ENCODE measurements at places on chromosomes 3 and 15.

DNA sequence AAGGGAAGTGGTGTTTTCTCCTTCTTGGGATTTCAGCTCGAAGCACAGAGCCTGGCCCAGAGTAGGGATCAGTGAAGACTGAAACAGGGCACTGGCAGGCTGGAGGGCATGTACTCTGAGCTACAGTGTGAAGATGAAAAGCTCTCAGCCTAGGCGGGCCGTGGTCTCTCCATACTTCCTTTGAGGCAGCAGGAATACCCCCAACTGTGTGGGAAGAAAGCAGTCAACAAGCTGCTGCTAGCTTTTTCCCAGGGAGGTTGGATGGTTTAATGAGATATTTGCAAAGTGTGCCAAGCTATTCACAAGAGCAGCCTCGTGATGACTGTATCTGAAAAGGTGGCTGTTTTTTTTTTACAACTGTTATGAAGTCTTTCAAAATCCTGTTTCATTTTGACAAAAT lies 47.2 kb downstream of the NMNAT3 start:
- no peak for DNase-seq

DNA sequence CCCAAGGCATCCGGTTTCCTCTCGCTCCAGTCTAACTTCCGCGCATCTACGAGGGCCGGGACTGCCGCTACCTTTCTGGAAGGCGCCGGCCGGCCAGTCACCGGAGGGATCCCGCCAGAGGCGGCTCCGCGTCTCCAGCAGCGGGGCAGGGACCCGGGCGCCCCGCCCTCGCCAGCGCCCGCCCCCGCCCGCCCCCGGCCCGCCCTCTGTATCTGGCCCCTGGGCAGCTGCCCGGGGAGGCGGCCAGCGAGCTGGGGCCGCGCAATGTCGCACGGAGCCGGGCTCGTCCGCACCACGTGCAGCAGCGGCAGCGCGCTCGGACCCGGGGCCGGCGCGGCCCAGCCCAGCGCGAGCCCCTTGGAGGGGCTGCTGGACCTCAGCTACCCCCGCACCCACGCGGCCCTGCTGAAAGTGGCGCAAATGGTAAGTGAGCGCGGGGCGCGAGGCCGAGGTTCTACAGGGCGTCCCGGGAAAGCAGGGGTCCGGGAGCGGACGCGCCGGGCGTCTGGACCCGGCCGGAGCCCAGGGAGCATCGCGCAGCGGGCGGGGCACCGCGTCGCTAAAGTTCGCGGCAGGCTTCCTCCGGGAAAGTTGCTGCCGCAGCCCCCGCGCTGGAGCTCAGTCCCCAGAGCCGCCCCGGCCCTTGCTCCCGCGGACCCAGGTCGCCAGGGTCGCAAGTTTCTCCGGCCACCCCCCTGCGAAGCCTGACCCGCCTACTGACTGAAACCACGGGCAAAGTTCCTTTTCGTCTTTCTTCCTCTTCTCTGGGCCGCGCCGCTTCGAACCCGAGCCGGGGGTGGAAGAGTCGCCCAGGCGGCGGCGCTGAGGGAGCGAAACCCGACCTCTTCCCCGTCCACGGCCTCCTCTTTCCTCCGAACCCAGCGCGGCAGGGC lies at the start of gene CMTM7:
Gene CMTM7 (plus strand): TSS at position 211 of the 893 bp plus-strand sequence. CDS start 54 bp downstream, at position 265.
- DNase-seq: no peak

- no peak for DNase-seq
Observed at GRCh38 chr3:152019508-152019907, 146.1 kb downstream of the SUCNR1 start.

DNA sequence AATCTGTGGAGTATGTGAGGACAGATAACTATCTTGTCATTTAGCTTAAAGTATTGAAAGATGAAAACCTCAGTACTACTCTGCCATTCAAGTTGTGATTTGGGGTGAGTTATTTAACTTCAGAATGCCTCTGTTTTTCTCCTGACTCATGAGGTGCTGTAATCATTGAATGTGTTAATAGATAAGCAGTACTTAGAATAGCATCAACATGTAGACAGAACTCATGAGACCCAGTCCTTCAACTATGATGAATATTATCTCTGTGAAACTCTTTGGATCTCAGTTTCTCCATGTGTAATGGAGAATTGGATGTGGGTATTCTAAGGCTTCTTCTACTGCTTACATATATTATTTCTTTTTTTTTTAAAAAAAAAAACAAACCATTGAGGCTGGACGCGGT lies 431.4 kb downstream of the GRM7 start:
- no peak for DNase-seq

GRCh38 chr3:179181021-179181472 lies 32.9 kb downstream of the PIK3CA start:
- no peak for DNase-seq

- no peak for DNase-seq
Observed at GRCh38 chr3:188869628-188870027, 302.1 kb upstream of the TPRG1 start.

DNA sequence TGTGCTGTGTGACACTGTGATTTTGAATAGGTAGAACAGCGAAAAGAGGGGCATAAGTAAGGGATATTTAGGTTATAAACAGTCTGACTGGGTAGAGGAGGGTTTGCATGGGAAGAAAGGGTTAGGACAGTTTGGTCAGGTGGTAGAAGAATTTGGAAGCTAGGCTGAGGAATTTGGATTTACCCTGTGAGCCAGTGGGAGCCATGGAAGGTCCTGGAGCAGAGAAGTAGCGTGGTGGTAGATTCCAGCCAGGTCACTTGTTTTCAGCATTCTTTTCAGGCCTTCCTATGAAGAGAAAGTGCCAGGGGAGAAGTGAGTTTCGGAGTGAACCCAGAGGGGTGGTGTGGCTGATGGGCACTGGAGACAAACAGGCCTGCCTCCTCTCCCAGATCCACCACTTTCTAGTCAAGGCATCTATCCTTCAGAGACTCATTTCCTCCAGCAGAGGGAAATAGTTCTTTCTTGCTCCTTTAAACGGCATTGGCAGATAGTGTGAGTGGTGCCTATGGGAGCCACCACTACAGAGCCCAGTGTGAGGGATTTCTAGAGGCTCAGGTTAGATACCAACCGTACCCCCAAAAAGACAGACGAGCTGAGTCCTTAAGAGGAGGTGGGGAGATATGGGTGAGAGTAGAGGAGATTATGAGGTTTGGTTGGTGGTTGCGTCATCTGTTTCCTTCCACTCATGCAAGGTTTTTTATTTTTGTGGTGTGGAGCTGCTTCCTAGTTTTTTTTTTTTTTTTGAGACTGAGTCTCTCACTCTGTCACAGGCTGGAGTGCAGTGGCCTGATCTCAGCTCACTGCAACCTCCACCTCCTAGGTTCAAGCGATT lies 21.2 kb downstream of the PXK start:
- no peak for DNase-seq

DNA sequence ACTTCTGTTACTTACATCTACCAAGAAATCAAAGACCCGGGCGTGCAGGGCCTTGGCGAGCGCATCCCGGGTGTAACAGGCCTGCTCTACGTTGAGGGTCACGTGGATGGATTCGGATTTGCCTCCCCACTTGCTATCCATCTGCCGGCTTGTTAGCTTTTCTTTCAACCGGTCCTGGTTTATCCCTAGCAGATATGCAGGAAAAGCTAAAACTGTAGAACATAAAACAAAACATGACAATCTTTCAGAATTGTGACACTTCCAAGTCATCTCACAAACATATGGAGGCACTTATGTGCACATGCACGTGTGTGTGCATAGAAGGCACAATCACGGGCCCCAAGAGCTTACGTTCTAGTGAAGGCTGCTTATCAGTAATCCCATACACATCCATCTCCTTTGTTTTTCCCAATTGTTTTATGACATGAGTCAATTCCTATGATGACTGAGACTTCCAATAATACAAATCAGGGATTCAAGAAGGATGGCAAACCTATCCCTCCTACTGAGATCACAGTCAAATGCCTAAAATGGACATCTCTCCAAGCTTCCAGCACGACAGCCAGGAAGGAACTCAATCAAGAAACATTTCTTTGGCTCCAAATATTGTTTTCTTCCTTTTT lies 11.3 kb downstream of the LDHAL6B start:
- no peak for DNase-seq

DNA sequence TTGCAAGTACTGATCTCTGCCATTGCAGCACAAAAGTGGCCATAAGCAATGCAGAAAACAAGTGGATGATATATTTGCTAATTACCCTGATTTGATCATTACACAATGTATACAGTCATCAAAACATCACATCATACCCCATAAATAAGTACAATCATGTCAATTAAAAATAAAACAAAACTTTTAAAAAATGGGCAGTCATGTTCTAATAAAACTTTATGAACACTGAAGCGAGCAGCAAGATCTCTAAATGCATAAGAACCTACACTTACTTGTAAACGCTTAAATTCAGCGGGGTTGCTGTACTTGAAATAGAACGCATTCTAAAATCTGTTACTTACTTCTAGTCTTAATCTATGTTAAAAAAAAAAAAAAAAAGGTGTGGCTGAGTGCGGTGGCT lies 73.4 kb downstream of the AQR start:
- DNase-seq: no peak
